ENCODE measurements at places on chromosomes 2 and 18.

DNA sequence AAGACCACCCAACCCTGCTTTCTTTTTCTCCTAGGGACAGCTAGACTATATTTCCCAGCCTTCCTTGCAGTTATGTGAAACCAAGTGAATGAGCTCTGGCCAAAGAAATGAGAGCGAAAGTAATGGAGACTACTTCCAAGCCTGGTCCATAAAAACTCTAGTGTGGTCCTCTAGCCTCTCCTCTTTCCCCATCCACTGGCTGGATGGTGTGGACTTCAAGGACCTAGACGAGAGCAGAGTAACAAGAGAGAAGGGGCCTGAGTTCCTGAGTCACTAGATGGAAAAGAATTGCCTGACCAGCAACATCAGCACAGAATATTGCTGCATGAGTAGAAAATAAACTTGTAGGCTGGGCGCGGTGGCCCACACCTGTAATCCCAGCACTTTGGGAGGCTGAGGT lies 2.9 kb upstream of the TMSB10 start:
- DNase-seq = no peak

DNA sequence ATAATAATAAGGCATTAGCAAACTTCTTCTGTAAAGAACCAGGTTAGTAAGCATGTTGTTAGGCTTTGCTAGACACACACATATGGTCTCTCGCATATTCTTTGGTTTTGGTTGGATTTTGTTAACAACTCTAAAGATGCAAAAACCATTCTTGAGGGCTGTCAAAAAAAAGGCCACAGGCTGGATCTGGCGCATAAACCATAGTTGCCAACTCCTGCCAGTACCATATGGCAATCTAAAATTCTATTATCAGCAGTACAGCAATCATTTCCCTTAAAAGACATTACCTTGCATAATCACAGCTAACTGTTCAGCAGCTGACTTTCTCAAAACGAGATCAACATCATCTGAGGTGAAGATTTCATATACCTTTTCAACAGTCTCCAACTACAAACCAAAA lies 63.5 kb downstream of the RTTN start:
- no peak for DNase-seq

DNA sequence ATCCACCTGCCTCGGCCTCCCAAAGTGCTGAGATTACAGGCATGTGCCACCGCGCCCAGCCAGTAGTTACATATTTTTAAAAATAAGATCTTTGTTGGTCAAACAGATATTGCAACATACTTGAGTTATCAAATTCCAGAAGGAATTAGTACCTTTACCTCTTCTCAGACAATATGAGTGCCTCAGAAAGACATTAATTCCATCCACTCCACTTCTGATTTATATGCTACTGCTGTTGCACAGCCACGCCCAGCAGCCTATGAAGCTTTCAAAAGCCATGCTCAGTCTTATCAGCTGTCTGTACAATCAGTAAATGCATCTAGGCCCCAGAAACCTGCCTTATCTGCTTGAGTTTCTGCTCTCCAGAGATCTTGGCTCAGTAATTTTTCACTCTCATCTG lies 47.8 kb downstream of the MEX3C start:
- DNase-seq = no peak

DNA sequence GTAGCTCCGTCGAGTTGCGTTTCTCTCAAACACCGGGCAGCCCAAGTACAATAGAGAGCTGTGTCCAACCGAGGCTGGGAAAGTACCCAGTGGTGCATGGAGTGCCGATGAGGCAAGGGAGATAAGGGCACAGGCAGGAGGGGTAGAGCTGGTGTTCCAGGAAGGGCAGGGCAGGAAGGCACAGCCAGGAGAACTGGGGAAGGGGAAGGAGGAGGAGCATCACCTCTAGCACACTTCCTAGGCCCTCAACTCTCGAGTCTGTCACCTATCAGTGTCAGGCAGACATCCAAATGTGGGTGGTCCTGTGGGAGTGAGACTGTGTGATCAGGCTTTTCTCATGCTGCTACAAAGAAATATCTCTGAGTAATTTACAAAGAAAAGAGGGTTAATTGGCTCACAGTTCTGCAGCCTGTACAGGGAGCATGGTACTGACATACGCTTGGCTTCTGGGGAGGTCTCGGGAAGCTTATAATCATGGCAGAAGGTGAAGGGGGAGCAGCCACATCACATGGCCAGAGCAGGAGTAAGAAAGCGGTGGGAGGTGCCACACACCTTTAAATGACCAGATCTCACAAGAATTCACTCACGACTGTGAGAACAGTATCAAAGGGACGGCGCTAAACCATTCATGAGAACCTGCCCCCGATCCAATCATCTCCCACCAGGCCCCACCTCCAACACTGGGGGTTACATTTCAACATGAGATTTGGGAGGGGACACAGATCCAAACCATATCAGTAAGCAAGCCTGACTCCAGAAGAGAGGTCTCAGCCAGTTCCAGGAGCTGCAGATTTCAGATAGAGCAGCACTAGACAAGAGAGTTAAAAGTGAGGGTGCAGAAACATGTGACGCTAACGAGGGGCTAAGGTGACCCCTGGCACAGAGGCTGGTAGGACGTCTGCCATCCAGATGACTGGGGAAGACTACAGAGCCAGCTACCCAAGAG lies 75.7 kb downstream of the MBOAT2 start:
- no peak for DNase-seq

DNA sequence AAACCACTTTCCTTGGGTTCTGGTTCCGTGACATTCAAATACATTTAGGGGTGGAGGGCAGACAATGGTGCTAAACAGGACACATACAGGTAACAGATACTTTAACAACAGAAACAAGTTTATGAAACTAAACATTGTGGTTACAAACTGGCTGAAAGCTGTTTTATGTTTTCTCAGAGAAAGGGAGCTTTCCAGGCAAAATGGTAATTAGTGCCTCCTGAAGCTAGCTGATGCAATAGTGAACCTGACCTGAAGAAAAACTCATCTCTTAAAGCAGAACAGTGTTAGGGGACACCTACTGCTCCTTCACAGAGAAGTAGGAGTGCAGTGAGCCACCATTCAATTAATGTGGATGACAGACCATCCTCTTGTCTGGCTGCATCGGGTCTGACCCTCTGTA lies 138.9 kb downstream of the CCDC148 start:
- DNase-seq = no peak

DNA sequence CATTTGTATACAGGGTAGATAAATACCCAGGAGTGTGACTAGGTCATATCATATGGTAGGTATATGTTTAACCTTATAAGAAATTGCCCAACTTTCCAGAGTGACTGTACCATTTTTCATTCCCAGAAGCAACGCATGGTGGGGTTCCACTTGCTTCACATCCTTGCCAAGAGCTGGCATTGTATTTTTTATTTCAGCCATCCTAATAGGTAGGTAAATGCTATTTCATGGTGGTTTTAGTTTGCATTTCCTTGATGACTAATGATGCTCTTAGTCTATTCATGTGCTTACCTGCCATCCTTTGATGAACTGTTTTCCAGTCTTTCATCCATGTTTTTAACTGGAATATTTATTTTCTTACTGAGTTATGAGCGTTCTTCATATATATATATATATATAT lies 51.9 kb downstream of the MAP4K3 start:
- DNase-seq = no peak

DNA sequence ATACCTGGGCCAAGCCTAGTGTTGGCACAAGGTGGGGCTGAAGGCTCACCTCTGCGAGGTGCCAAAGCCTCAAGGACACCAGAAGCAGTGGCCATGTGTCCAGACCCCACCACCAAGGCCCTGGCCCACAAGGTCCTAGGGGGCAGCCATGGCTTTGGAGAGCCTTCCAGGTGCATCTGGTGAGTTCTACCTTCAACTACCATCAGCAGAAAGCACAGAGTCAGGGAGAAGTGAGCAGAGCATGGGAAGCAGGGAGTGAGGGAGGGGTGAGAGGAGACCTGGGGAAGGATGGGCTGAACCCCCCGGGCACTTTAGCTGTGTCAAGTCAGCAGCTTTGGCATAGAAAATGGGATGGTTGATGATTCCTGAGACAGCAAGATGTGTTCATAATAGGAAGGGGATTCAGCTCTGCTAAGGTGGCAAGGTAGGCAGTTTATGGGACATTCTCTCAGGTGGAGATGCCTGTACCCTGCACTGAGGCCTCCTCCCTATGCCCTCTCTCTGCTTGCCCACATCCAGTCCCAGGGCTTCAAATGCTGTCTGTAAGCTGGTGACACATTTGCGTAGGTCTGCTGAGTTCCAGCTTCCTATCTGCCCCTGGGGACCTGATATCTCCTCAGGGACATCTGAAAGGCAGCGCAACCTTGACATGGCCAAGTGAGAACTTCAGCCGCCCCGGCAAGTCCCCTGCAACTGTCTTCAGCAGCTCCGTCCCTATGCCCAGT lies 83.4 kb upstream of the RGPD5 start:
- no peak for DNase-seq

DNA sequence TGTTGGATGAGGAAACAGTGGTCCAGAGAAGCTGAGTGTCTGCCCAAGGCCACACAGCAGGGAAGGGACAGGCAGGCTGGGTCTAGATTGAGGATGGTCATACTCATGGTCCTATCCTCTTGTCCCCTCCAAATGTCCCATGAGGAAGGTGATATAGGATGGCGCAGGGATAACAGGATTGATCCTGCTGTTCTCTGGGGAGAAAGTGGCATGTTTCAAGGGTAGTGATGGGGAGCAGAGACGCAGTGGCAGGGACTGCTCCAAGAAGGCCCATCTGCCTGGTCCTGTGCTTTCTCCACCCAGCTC lies 24.6 kb downstream of the HS1BP3 start:
- DNase-seq = no peak
